ENCODE measurements at places on chromosomes 4 and X. TPM values are rescaled to one million over a fixed set of nuclear protein-coding genes. Genes with fewer than 3 reads are reported as not detected.

Gene CENPVL1
- not detected for total RNA-seq

Gene CXorf38
- 10.7 TPM for total RNA-seq

Gene SMIM31
- not detected for total RNA-seq

Gene CCDC110
- total RNA-seq = not detected

Gene NEUROG2
- 0.06 TPM for total RNA-seq

Gene SH3RF1
- total RNA-seq = 8.5 TPM

Gene TMPRSS11A
- total RNA-seq = not detected

Gene COL25A1
- not detected for total RNA-seq

Gene RIPPLY1
- total RNA-seq = 0.12 TPM

Gene MOB1B
- 5.6 TPM for total RNA-seq

Gene SCD5
- 6.2 TPM for total RNA-seq

Gene YY2
- 2.2 TPM for total RNA-seq

Gene GRIA2
- not detected for total RNA-seq

Gene WDFY3
- total RNA-seq = 8.3 TPM

Gene ABLIM2
- 6.4 TPM for total RNA-seq

Gene FRAS1
- total RNA-seq = 3.3 TPM

Gene HERC3
- total RNA-seq = 6.2 TPM

Gene GAGE12J
- not detected for total RNA-seq

Gene SPANXD
- not detected for total RNA-seq

Gene ATP1B4
- not detected for total RNA-seq

Gene FGF13
- 0.08 TPM for total RNA-seq

Gene CYBB
- 0.02 TPM for total RNA-seq

Gene GAGE2A
- not detected for total RNA-seq

Gene PASD1
- total RNA-seq = not detected

Gene NPNT
- total RNA-seq = 0.44 TPM

Gene CLCN4
- total RNA-seq = 3.6 TPM

Gene SLC25A43
- 27.8 TPM for total RNA-seq

Gene CCNA2
- 45.4 TPM for total RNA-seq

Gene ITM2A
- not detected for total RNA-seq

Gene IQCM
- not detected for total RNA-seq

Gene SMARCA5
- total RNA-seq = 20.9 TPM

Gene CWH43
- not detected for total RNA-seq

Gene NAP1L2
- 1.0 TPM for total RNA-seq

Gene TBC1D8B
- 1.5 TPM for total RNA-seq

Gene MMRN1
- not detected for total RNA-seq

Gene KCTD8
- total RNA-seq = not detected

Gene DGAT2L6
- total RNA-seq = not detected

Gene DNAJB14
- 14.8 TPM for total RNA-seq

Gene F11
- total RNA-seq = not detected

Gene HMX1
- total RNA-seq = 0.13 TPM

Gene USP11
- 50.1 TPM for total RNA-seq

Gene TRPC3
- total RNA-seq = not detected

Gene DUSP9
- total RNA-seq = 1.0 TPM

Gene MAGEA11
- not detected for total RNA-seq

Gene SPANXC
- total RNA-seq = not detected
